Activated T-cell treated with anti-CD3 and anti-CD28 coated beads, Interleukin-2, amount 50 U/mL, for 48 hours (primary cell): ENCODE measurements at places on chromosomes 1 and 21.

GRCh38 chr1:226209307-226210059 lies 14.0 kb upstream of the MIXL1 start:
- DNase-seq: no peak

DNA sequence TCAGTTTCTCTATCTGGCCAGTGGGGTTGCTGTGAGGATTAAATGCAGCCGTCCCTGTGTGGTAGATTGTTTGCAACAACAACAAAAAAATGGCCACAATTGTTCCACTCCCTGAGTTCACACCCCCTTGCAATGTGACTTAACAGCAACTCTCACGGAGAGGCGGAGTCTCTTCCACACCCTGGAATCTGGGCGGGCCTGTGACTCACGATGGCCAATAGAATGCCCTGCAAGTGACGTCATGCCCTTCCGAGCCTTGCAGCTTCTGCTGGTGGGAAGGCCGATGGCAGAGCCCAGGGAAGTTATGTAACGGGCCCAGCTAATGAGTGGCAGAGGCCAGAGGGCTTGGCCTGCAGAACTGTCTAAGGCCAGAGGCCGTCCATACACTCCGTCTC lies 87.9 kb downstream of the RIPK4 start:
- DNase-seq: no peak

GRCh38 chr1:10494418-10494753 lies 19.6 kb downstream of the PEX14 start:
- no peak for DNase-seq

- peak; percentile 87 for DNase-seq
Observed at GRCh38 chr1:116168277-116169032, 57.3 kb downstream of the MAB21L3 start.

GRCh38 chr1:67459068-67459467 lies 28.9 kb upstream of the SERBP1 start:
- DNase-seq: no peak

GRCh38 chr1:22870201-22870871 lies 102.3 kb downstream of the LACTBL1 start:
- no peak for DNase-seq

DNA sequence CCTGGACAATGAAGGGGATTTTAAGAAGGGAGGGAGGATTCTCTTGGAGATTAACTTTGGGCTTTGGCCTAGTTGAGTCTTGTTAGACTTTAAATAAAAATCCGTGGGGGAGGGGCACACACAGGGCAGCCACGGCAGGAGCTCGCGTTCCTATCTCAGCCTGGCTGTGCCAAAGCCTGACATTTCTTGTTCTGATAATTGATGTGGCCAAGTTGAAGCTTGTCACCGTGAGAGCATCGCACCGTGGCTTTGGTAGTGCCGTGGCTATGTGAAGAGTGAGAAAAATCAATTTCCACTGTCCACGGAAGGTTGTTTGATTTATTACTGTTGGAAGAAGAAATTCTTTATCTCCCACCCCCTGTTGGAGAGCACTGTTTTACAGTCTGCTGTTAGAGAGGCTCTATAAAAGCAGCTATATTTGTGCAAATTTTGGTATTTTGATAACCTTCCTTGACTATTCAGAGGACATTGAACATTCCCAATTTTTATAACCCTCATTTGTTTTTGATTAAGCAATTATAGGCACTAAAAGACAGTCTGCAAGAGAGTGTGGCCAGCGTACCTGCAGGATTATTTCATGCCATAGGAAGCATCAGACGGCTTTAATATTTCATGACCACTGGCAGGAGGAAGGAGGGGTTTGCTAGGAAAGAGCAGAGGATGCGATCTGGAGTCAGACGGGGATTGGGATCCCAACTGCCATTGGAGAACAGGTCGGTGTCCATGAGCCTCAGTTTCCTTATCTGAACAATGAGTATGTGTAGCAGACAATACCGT lies 160.7 kb downstream of the KAZN start:
- no peak for DNase-seq

GRCh38 chr1:160221089-160221488 lies 15.9 kb downstream of the PEA15 start:
- no peak for DNase-seq

DNA sequence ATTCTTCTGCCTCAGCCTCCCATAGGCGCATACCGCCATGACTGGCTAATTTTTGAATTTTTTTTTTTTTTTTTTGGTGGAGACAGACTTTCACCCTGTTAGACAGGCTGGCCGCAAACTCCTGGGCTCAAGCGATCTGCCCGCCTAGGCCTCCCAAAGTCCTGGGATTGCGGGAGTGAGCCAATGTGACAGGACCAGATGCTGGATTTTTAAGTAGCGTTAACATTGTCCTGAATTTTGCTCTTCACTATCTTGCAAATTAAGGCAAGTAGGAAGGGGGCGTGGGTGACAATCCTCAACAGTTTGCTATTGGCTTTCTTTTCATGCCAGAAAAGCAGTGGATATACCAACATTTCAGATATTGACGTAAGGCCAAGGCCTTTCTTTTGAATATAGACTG lies 49.7 kb upstream of the TSNAX start:
- DNase-seq: no peak

DNA sequence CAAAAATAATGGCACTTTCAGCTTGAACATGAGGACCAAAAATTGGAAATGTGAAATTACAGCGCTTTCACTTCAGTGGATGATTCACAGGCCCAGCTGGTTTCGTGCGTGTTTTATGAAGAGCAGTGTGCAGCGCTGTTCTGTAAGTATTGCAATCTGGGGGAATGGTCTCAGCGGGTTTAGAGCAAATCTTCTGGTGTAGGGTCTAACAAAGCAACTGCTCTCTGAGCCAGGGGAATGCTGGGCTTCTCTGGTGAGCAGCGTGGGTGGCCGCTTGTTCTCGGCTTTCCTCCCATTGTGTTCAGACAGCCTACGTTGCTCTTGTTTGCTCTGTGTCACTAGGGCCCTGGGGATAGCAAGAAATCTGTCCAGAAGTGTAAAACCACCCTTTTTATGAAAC lies 42.4 kb upstream of the GADD45A start:
- DNase-seq: no peak

DNA sequence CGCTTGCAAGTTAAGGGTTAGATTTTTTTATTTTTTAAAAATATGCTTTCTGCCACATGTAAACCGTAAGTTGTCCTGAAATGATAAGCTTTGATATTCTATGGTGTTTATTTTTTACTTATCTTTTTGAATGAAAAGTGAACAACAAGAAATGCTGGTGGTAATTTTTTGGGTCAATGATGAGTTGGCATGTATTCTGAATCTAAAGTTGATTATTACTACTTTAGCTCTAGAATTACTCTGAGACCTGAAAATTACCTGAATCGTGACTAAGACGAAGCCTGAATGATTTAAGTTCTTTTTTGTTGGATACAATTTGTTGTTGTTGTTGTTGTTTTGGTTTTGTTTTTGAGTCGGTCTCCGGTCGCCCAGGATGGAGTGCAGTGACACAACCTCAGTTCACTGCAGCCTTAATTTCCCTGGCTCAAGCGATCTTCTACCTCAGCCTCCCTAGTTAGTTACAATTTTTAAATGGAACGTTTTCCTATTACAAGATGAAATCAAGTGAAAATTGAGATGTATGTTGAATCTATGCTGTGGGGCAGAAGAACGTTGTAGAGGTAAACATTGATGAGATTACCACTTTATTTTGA lies 941 bp downstream of the RABGGTB start:
- no peak for DNase-seq

GRCh38 chr1:47529520-47530098 lies 91.8 kb downstream of the FOXD2 start:
- DNase-seq: no peak

DNA sequence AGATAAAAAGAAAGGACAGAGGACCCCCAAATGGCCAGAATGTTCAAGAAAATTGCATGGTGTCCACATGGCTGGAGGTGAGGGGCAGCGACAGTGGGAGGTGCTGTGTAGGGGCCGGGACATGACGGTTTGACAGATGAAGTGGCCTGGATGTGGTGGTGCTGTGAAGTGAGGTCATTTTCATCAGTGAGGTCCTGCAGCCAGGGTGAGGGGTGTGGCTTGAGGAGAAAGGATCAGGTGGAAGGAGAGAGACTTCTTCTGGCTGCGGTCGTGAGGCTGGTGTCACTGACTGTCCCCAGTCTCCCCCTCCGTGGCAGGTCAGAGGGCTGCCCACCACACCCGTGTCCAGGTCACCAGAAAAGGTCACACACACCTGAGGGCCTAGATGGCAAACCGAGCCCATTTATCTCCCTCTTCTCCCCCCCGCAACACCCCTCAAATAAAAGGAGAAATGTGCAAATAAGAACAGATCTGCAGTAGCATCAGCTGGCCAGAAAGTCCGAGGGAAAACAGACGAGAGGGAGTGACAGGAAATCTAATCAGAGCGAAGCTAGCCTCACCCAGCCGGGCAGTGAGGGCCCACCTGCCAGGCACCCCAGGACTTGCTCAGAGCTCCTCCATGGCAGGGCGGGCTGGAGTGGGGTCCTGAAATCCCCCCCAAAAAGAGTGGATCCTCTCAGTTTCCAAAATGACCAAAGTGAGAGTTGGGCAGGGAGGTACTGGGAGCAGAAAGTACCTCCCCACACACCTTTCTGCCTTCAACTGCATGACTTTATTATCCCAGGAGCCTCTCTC lies 148.5 kb upstream of the EDN2 start:
- DNase-seq: no peak

GRCh38 chr1:82706741-82707140 lies 906.0 kb downstream of the ADGRL2 start:
- DNase-seq: no peak

DNA sequence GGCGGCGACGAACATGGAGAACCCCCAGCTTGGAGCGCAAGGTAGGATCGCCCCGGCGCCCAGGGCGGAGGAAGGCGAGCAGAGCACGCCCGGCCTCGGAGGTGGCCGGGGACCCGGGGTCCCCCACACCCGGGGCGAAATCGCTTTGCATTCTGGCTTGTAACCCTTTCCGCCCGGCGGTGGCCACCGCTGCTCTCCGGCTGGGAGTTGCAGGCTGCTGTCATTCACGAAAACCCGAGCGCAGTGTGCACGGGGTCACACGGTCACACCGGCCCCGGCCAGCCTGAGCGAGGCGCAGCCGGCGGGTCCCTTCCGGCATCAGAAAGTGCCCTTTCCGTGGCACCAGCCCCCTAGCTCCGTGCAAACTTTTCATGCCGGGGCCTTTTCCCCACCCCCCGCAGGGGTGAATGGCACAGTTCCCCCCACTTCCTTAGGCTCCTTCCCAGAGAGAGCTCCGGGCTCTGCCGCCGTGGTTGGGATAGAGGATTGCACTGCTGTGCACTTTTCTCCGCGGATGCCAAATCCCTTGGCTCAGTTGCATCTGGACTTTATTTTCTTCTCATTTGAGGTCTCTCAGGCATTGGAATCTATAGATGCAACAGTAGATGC lies 802 bp downstream of the KAZN start:
- DNase-seq: no peak

- peak; percentile 57 for DNase-seq
Observed at GRCh38 chr1:67766141-67766978, 66.9 kb downstream of the GNG12 start.

DNA sequence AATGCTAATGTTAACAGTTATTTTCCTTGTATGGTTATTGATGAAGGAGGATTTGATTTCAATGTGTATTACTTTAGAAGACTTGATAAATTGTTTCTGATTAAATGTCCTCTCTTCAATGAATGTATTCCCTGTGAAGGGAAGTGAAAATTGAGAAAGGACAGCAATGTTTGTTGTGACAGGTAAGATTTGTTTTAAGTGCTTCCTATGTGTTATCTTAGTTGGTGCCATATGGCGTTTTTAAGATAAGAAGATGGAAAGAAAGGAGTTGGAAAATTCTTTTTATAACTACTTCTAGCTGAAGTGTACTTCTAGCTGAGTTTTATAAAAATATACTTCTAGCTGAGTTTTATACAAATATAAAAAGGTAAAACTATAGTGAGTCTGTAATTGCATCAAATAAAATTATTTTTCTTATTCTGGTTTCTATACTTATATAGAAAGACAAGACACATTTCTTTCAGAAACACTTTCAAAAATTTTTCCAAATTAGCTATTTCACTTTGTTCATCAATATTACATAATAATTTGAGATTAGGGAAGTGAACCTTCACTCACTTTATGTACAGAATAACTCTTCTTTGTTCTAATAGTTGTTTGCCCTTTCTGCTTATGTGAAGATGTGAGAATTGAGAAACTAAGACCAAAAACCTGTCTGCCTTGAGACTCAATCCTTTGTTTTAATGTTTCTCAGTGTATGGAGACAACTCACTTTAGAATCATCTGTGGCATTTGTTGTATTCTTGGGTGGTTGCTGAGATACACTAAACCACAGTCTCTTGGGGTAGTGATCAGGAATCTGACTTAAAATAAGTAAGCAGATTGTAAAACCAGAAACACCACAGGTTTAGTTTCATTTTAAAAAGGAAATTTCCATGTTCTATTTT lies 382.9 kb upstream of the B3GALT2 start:
- no peak for DNase-seq

GRCh38 chr1:245589906-245590305 lies 435.1 kb downstream of the KIF26B start:
- no peak for DNase-seq

- no peak for DNase-seq
Observed at GRCh38 chr1:7691576-7691975, 79.5 kb upstream of the VAMP3 start.

DNA sequence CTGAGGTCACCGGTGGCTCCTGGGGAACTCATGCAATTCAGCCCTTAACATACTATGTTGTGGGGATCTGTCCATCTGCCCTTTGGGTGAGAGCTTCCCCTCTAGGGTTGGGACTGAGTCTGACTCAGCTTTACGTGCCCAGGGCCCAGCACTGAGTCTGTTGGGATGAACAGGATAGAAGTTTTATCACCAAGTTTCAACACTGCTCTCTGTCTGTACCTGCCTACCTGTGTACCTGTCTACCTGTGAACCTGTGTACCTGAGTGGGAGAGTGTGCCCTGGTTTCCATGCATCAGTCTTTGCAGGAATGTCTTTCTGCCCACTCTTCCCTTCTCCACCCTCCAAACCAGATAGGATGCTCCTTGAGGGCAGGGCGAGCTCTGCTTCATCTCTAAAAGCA lies 90.6 kb upstream of the POU3F1 start:
- DNase-seq: no peak

GRCh38 chr1:156226116-156226538 lies 13.3 kb downstream of the PMF1 start:
- DNase-seq: no peak

GRCh38 chr21:32463367-32463766 lies 50.9 kb downstream of the EVA1C start:
- no peak for DNase-seq

- no peak for DNase-seq
Observed at GRCh38 chr1:110504226-110504625, 14.7 kb downstream of the KCNA10 start.

GRCh38 chr1:171196351-171196750 lies 11.3 kb downstream of the FMO2 start:
- no peak for DNase-seq

GRCh38 chr1:157105988-157106812 lies 6.6 kb upstream of the ETV3L start:
- DNase-seq: peak; percentile 49

GRCh38 chr1:37242501-37242900 lies 208.2 kb upstream of the GRIK3 start:
- DNase-seq: no peak

GRCh38 chr1:68128820-68129219 lies 78.4 kb upstream of the DIRAS3 start:
- no peak for DNase-seq
